Fibroblast of skin of right biceps (primary cell): ENCODE measurements at places on chromosomes 5 and 9.

- no peak for DNase-seq
Measured at GRCh38 chr9:136018257-136019031, 57.3 kb upstream of the UBAC1 start.

DNA sequence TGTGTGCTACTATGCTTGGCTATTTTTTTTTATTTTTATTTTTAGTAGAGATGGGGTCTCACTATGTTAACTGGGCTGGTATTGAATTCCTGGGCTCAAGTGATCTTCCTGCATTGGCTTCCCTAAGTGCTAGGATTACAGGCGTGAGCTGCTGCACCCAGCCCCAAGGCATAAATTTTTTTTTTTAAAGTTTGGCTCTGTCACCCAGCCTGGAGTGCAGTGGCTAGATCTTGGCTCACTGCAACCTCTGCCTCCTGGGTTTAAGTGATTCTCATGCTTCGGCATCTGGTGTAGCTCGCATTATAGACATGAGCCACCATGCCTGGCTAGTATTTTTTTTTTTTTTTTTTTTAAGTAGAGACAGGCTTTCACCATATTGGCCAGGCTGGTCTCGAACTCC is 70.3 kb downstream of the RAB24 start:
- DNase-seq = peak; percentile 10

GRCh38 chr5:73654171-73654811 is 28.3 kb downstream of the ARHGEF28 start:
- DNase-seq = no peak

GRCh38 chr5:134784946-134785620 is 26.5 kb downstream of the DDX46 start:
- peak; percentile 16 for DNase-seq

GRCh38 chr9:127388856-127389238 is 8.1 kb upstream of the SLC2A8 start:
- no peak for DNase-seq

DNA sequence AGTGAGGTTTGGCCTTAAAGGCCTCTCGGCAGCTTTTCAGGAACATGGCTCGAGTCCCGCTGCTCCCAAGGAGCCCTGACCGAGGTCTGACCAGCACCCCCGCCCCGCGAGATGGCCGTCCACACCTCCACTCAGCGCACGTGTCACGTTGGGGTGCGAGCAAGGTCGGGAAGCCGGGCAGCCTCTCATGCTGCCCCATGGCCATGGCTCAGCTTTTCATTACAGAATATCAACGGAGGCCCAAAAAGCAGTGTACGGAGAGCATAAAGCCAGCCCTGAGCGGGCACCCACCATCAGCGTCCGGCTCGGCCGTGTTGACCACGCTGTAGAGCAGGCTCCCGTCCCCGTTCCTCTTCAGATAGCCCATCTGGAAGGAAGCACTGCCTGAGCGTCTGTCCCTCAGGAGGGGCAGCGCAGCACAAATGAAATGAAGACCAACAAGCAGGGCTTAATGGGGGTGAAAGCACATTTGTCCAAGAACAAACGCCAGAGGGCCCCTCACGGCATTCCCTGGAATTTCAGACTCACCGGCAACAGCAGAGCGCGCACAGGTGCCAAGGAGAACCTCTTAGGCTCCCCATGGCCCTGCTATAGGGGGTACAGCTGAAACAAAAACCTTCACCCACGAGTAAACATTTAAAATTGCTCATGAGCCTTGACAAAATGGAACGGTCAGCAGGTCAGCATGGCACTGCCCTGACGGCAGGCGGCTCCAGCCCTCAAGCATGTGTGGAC is 11.6 kb downstream of the BRD9 start:
- DNase-seq = no peak

DNA sequence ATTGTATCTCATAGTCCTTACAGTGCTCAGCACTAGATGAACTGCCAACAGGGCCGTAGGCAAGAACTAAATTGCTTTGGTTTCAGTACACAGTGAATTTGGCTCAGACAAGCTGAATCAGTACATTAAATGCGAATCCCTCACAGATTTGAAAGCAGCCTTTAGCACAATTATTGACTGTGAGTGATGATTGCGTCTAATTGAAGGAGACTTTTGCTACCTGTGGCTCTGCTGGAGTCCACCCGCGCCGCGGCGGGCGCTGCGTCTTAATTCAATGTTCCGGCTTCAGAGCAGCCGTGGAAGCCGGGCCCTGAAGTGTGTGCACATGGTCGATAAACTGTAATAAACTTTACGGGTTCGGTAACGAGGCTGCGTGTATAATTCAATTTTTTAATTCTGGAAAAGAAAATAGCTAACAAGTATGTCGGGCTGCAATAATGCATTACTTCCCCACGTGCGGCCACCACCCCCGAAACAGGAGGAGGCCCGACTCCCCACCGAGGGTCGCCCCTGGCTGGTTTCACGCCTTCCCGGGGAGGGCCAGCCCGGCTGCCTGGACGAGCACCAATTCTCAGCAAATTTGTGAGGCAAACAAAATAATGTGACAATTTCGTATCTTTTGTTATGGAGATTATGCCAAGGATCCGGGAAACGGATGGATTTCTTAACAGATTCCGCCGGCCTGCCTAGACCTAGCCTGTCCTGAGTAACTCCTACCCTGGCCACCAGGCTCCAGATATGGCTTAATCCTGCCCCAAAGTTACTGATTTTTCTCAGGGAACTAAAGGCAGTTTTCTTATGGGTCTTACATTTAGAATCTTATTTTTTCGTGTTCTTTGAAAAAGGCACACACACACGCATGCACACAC is 269.4 kb upstream of the IRX1 start:
- DNase-seq = no peak

- DNase-seq = peak; percentile 62
Measured at GRCh38 chr9:86945728-86946200, 1.5 kb downstream of the GAS1 start.

DNA sequence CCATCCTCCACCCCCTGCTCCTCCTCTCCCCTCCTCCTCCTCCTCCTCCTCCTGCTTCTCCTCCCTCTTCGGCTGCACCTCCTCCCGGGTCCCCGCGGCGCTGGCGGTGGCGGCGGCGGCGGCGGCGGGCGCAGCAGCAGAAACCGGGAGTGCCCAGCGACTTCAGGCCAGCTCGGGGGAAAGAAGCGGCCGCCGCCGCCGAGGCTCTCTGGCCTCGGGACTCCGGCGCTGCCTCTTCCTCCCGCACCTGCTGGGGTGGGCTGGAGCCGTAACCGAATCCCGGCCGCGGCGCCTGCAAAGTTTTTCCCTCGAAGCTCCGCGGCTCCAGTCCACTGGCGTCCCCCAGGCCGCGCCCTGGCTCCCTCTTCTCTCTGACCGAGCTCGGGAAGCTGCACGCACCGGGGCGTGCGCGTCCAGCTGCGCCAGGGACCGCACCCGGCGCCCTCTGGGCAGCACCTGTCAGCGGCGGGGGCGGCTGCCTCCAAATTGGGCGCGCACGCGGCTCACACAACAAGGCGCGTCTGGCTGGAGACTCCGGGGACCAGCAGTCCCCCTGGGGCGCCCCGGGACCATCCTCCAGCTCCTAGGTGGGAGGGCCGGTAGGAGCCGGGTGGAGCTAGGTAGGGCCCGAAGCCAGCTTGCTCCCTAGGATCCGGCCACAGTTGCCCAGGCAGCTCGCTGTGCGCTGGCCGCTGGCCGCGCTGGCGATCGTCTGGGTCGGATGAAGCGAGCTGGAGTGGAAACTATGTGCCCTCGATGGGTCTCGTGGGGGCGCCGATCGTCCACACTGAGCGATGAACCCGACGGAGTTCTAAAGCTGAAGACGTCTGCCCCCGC is at the start of gene MCTP1:
Gene MCTP1 (minus strand): TSS at position 523 of the 837 bp plus-strand sequence.
- DNase-seq = peak; percentile 9

DNA sequence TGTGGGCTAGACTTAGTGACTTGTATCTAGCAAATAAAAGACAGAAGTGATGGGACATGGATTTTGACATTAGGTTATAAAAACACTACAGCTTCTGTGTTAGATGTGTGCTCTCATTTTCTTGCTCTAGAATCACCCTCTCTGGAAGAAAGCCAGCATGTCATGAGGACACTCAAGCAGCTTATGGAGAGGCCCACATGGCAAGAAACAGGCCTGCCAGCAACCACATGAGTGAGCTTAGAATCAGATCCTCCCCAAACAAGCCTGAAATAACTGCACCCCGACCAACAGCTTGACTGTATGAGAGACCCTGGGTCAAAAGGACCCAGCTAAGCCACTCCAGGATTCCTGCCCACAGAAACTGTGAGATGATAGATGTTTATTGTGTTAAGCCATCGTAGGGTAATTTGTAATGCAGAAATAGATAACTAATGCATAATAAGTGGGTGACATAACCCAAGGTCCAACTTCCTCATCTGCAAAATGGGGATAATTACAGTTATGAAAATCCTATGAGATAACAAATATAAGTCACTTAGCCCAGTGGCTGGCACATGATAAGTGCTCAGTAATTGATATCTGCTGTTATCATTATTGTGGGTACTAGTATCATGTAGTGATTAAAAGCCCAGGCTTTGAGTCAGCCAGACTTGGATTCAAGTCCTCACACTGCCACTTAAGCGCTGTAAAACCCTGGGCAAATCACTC is 86.5 kb downstream of the KLHL3 start:
- peak; percentile 55 for DNase-seq

DNA sequence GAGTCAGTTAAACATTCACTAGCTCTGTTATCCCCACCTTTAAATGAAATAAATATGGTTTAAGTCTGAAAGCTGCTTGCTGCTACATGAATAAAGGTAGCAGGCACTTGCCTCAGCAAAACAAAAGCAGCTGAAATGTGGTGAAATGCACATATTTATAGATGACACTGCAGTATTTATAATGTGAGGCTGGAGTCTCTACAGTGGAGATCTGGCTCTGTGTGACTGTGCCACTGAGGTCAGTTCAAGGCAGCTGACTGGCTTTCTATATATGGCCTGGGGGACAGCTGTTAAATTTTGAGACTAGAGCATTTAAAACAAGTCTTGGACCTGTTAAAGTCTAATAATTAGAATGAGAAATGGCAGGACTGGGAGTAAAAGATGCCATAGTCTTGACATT is 859.6 kb upstream of the SEMA6A start:
- no peak for DNase-seq

DNA sequence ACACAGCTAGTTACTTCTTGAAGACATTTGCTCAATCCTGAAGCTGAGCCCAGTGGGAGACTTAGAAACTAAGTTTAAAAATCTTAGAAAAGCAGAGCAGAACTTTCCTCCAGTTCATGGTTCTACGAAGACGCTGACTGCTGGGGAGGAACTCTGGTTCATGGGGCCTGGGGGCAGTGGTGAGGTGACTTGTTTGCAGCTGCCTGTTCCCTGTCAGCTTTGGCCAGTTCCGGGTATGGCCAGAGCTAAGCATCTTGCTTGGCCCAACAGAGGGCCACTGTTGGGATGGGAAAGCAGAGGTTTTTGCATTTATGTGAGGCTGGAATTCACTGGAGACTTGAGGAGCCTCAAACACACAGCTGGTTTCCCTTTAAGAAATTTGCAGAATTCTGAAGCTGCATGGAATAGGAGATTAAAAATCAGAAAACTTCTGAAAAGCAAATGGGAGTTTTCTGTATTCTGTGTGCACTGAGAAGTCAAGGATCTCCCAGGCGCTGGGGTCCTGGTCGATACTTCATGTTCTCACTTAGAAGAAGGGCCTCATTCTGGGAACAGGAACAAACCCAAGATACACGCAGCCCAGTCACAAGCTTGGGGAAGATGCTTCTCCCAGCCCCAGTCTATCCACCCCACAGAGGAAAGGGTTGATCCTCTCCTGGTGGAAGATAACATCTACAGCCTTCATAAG is 10.6 kb upstream of the HMHB1 start:
- DNase-seq = no peak

DNA sequence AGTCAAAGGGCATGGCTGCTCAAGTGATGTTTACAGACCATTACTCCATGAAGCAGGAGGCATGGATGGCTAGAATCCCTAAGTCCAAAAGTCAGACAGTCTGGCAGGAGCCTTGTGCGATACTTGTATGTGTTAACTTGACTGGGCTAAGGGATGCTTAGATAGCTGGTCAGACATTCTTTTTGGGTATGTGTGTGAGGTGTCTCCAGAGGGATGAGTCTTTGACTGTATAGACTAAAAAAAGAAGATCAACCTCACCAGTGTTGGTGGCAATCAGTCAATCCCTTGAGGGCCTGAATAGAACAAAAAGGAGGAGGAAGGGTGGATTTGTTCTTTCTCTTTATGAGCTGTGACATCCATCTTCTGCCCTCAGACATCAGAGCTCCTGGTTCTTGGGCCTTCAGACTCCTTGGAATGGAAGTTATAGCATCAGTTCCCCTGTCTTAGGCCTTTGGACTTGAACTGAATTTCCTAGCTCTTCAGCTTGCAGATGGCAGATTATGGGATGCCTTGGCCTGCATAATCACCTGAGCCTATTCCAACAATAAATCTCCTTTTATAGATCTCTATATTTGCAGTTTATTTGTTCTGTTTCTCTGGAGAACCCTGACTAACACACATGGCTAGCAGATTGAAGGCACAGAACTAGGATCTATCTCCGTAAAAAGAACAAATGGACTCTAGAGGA is 9.7 kb upstream of the HSPB3 start:
- DNase-seq = no peak

DNA sequence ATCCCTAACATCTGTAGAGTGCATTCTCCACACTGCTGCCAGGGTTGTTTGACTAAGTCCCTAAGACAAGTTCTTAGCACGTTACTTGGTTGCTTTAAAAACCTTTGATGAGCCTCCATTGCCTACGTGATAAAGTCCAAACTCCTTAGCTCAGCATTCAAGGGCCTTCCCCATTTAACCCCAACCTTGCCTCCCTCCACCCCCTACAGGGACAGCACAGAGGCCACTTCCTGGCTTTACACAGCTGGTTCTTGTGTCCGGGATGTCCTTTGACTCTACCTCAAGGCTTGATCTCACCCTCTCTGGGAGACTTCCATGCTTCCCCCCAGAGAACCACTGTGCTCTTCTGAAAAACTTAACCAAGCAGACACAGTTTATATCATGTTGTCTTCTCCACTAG is 29.4 kb downstream of the FAM240B start:
- DNase-seq = no peak

DNA sequence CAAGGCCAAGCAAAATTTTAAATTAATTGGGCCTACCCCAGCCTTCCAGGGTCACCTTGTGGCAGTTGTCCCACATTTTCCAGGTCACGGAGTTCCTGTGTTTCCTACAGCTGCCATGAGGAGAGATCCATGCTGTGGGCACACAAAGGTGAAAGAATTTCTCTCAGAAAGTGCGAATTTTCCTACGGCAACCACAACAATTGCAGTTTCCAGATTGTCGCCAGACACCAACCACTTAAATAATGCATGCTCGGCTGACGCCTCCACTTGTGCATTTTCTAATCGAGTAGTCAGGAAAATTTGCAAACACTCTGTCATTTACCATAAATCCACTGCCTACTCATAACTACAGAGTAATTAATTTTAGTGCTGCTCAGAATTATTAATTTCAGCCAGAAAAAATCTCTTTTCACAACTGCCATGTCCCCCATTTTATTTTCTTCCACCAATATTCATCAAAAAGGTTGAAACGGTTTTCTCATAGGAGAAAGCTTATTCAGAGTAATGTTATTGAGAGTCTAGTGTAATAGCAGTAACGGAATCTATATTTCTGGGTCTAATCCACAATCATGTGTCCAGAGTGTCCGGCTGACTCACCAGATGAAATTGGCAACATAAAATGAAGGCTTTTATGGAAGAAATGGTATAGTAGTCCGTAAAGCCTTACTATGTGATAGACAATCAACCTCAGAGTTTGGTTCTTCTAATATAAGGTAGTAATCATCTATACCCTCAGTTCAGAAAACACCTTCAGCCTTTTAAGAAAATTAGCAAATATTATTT is 389.8 kb downstream of the NR2F1-AS1 start:
- no peak for DNase-seq
